ENCODE measurements at places on chromosomes 7 and 10. TPM values are rescaled to one million over a fixed set of nuclear protein-coding genes. Genes with fewer than 3 reads are reported as not detected.

Gene ZNF736
- 10.6 TPM for total RNA-seq

Gene GFRA1
- under 0.01 TPM for total RNA-seq

Gene SPDYE2
- not detected for total RNA-seq

Gene NRG3
- total RNA-seq: not detected

Gene BTBD16
- 0.07 TPM for total RNA-seq

Gene ZNF487
- 2.6 TPM for total RNA-seq

Gene ZFAND4
- 10.0 TPM for total RNA-seq

Gene FAM25A
- 342 TPM for total RNA-seq

Gene PFKFB3
- total RNA-seq: 33.7 TPM

Gene COMTD1
- total RNA-seq: 12.2 TPM
